ENCODE measurements at places on chromosomes 7 and 10.

DNA sequence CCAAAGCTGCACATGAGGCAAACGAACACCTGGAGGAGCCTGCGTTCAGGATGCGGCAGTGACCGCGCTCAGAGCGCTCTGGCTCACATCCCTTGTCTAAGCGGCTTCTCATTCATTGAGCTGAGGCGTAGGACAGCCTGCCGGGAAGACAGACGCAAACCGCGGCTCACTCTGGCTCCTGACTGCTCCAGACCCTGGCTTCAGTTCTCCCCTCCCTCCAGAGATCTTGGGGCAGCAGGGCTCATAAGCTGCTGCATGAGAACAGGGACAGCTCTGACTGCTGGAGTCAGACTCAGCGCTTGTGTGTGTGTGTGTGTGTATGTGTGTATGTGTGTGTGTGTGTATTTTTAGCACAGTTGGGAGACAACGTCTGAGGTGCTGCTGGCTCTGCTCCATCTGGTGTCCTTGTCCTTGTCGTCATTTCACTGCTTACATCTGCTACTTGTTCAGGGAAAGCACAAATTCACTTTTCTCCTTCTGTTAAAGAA, 15.8 kb upstream of the LYZL2 start:
- no peak for DNase-seq

DNA sequence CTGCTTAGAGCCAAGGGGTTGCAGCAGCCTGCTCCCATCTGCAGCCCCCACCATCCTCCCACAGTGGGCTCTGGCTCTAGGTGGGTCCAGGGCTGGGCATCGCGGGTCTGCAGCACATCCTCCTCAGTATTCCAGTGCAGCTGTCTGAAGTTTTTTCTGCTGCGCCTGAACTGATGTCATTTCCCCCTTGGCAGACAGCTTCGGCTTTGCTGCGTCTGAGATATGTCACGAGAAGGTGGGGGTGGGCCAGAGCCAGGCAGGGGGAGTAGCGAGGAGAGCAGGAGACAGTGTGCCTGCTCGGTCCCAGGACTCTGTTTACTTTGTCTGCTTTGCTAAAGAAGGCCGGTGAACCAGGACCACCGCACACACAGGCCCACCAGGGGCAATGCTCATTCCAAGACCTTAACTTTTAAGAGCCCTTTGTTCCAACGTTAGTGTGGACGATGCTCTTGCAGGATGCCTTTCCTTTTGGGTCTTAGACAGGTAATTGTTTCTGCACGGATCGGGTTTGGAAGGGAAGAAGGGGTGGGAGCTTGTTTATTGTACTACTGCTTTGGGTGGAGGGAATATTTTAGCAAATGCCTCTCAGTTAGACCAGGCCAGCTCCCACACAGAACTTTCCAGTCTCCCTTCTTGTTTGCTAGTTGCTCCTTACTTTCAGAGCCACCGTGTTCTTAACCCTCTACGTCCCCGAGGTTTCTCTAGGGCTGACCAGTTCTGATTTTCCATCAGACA, 32.4 kb downstream of the WBP1L start:
- DNase-seq, result peak; percentile 83

DNA sequence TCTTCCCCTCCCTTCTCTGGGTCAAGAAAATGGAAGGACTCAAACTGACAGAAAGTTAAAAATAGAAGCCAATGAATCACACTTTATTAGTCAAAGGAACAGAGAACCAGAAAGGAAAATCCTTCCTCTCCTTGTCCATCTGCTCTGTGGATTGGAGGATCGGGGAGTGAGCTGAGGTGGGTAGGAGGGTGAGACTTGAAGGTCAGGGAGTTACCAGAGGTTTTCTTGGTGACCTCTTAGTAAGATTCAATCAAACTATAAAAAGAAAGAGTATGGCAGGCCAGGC, 12.2 kb downstream of the TLX1 start:
- no peak for DNase-seq

- DNase-seq, result peak; percentile 29
These were observed 1.1 kb downstream of the AHR start for GRCh38 chr7:17299483-17299991.

GRCh38 chr10:35127289-35127891, 744 bp downstream of the CREM start:
- DNase-seq, result peak; percentile 67

DNA sequence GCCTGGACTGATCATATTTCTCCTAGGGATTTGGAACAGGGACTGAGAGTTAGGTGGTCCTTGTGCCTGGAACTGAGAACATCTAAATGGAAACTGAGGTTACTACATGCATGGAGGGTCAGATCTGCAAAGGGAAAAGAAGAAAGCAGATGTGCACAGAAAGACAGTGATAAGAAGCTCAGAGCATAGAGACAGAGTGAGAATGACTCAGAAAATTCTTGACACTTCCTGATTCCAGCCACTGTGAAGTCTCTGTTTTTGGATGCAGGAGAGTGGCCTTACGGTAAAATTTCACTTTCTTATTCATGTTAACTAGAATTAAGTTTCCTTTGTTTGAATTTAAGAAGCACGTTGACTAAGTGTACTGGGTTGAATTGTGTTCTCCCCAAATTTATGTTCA, 241.7 kb downstream of the TMEM26 start:
- DNase-seq, result no peak

DNA sequence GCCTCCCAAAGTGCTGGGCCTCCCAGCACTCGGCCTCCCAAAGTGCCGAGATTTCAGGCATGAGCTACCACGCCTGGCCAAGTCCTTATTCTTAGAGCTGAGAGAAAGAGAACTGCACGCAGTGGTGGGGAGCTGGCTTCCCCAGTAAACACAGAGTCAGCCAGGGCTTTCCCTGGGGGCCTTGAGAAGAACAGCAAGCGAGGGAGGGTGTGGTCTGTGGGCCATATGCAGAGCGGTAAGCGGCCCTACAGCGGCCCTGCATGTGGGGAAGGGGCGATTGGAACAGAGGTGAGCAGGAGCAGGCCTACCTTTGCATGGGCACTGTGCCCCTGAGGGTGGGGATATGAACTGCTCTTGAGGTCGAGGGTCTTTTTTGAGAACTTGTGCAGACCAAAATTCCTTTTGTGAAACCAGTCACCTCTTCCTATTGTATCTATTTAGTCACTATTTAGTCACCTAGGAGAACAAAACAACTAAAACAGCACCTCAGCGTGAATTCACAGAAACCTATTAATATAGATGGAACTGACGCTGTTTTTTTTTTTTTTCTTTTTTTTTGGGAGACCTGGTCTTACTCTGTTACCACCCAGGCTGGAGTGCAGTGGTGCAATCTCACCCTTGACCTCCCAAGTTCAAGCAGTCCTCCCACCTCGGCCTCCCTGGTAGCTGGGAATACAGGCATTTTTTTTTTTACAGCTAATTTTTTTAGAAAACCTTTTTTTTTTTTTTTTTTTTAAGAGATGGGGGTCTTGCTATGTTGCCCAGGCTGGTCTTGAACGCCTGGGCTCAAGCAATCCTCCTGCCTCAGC, 36.9 kb upstream of the SH2D4B start:
- no peak for DNase-seq

GRCh38 chr7:91913612-91914011, 27.1 kb upstream of the AKAP9 start:
- no peak for DNase-seq

DNA sequence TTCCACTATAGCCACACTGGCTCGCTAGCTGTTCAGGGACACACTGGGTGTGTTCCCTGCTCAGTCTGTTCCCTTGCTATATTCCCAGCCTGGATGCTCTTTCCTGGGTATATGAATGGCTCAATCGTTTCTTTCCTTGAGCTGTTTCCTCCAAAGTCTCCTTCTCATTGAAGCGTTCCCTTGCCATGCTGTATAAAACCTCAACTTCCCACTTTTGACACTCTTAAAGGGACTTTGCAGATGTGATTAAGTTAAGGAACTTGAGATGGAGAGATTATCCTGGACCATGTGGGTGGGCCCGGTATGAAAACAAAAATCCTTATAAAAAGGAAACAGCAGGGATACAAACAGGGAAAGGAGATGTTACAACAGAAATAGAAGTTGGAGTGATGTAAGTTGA, 973.1 kb downstream of the LRMDA start:
- peak; percentile 54 for DNase-seq

- no peak for DNase-seq
These were observed 249.4 kb downstream of the RAB11FIP2 start for GRCh38 chr10:117797296-117797695.

DNA sequence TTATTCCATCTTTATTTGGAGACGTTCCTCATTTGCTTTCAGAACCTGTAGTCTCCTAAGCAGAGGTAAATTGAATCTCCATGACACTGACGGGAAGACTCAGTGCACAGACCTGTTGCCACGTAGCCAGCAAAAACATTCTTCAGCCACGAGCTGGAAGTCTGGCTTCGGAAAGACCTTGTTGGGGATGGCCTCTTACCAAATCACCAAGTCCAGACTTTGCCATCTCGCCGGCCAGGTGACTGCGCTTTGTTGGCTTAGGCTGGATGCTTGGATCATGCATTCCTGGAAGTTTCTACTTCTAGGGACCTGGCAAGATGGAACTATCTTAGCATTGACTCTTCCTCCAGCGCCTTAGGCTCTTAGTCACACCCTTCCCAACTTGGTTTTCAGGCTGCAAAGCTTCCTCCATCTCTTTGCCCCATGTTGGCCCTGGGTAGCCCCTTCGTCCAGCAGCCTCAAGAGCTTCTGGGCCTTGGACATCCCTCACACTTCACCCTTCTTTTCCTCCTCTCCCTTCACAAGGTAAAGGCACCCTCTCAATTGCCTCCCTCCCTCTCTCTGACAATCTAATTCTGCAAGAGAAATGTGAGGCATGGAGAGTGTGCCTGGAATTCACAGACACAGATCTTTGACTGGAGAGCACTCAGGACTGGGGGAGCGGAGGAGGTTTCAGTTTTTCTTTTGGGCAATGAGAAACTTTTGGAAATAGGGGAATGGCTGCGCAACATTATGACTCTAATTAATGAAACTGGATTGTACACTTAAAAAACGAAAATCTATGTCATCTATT, 451.9 kb upstream of the MKI67 start:
- no peak for DNase-seq

DNA sequence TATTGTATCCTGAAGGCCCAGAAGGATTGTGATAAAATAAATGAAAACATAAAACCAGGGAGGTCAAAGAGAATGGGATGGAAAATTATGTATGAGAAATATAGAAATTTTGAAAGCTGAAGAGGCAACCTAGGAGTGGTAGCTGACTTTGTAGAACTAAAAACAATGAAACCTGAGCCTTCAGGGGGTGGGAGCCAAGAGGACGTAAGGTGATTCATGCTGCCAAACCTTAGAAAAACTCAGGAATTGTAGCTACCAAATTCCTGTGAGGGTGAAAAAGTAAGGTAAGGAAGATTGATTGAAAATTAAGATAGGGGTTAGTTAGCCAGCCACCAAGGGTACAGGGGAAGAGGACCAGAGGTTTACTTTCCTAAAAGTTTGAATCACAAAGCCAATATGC, 213.2 kb downstream of the KCND2 start:
- DNase-seq, result no peak

DNA sequence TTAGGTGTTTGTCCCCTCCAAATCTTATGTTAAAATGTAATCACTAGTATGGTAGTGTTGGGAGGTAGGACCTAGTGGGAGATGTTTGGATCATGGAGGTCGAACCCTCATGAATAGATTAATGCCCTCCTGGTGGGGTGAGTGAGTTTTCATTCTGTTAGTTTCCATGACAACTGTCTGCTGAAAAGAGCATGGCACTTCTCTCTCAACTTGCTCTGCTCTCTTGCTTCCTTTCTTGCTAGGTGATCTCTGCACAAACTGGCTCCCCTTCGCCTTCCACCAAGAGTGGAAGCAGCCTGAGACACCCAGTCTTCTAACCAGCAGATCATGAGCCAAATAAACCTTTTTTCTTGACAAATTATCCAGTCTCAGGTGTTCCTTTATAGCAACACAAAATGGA, 853.9 kb downstream of the SORCS1 start:
- no peak for DNase-seq

DNA sequence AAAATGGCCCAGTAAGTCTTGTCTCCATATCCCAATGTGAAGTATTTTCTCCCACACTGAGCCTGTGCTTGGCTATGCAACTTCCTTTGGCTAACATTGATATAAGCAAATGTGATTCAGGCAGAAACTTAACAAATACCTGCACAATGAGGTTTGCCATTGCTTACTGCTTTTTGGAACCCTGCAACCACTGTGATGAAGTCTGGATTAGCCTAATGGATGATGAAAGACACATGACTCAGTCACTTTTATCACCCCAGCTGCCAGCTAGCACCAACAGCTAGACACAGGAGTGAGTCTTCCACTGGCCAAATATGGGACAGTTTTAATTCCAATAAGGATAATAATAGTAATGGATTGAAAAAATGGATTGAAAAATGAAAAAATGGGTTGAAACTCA, 854.5 kb downstream of the GRM8 start:
- DNase-seq, result no peak

DNA sequence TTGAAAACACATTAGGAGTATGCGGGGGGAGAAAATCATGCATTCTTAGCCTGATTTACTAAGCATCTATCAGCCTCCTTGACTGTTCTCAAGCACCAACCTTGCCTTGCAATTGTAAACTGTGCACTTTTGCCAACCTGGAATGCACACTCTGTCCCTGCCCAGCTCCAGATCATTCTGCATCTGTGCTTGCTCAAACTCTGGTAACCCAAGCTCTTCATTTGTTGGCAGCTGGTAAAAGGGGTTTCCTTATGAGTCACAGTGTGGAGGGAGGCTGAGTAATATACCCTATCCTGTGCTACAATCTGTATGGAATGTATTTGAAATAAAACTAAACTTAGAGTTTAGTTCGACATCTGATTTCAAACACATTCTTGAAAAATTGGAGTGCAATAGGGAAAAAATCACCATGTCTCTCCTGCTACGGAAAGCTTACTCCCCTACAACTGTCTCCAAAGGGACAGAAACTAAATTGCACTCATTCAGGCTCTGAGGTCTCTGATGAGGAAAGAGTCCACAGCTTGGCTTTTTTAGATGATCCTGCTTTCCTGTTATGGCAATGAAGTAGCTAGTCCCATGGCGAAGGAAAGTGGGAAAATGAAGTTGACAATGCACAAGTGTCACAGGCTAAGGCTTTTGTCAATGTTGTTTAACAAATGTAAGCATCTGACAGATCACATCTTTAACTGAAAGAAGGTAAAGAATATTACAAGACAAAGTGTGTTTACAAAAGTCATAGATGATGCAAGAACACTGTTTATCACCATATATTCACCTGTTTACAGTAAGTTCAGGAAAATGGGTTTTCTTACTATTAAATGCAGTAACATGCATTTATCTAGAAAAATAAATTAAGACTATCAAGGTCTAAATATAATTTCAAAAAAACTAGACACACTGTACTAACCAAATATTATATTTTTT, 61.9 kb downstream of the TES start:
- DNase-seq, result no peak
